Fibroblast of skin of scalp (primary cell): ENCODE measurements at places on chromosomes 13 and 19.

DNA sequence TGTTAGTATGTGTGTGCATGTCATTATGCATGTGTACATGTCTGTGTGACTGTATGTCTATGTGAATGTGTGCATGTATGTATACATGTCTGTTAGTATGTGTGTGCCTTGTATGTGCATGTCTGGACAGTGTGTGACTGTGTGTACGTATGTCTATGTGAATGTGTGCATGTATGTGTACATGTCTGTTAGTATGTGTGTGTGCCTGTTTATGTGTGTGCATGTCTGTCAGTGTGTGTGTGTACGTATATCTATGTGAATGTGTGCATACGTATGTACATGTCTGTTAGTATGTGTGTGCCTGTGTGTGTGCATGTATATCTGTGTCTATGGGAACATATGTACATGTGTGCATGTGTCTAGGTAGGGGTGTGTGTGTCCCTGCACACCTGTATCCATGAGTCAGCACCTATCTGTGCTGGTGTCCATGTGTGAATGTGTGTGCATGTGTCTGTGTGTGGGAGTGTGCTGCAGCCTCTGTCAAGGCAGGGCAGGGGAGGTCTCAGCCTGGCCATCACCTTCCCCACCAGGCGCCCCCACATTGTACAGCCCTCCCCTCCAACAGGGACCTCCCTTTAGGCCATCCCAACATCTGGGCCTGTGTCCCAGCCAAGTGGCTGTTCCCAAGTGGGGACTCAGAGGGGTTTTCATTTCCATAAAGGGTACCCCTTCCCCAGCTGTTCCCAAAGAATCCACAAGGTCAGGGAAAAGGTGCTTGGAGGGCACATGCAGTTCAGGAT lies 4.4 kb downstream of the GAS6 start:
- DNase-seq = no peak

DNA sequence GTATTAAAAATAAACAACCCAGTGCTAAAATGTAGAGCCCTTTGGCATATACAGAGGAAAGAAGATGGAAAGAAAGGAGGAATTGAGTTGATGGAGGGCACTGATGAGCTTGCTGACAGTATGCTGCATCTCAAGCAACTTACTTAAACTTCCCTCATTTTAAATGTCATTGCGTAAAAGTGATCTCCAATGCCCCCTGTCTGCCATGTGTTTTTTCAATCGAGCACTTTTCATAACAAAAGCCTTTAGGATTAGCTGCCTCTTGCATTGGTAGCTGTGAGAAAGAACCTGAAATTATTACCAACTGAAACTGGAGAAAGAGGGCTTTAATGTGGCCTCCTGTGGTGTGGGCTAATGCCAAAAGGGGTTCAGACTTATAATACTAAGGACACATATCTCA lies 541.6 kb downstream of the SUCLA2 start:
- DNase-seq = peak; percentile 54

GRCh38 chr19:1103132-1103707 lies 574 bp upstream of the GPX4 start:
- peak; percentile 40 for DNase-seq

- DNase-seq = no peak
Measured at GRCh38 chr13:97300871-97301270, 78.7 kb downstream of the MBNL2 start.

GRCh38 chr13:50107205-50107604 lies 92.0 kb downstream of the KCNRG start:
- peak; percentile 11 for DNase-seq

- peak; percentile 22 for DNase-seq
Measured at GRCh38 chr19:19259741-19260140, 13.4 kb downstream of the TM6SF2 start.

DNA sequence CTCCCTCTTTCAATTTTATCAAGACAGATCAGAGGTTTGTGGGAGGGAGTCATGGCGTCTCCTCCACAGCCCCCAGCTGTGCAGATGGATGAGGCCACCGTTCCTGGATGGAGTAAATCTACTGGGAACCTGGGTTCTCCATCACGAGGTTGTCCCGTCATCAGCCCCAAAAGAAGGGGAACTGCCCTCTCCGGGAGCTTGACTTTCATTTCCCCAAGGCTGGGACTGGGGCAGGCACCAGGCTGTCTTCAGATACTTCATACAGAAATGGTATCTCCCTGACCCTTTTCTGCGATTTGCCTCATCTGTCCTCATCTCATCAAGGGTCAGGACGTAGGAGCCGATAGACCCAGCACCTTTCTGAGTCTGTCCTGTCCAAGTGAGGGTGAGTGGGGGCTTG lies 9.8 kb downstream of the LILRB2 start:
- no peak for DNase-seq

- DNase-seq = no peak
Measured at GRCh38 chr19:58497634-58498170, 14.1 kb downstream of the SLC27A5 start.

GRCh38 chr19:4369109-4369887 lies 25.9 kb downstream of the MPND start:
- no peak for DNase-seq

GRCh38 chr19:58536852-58537798 lies 6.7 kb upstream of the TRIM28 start:
- DNase-seq = no peak

GRCh38 chr19:47848823-47849473 lies 10.1 kb upstream of the TPRX2 start:
- DNase-seq = no peak

DNA sequence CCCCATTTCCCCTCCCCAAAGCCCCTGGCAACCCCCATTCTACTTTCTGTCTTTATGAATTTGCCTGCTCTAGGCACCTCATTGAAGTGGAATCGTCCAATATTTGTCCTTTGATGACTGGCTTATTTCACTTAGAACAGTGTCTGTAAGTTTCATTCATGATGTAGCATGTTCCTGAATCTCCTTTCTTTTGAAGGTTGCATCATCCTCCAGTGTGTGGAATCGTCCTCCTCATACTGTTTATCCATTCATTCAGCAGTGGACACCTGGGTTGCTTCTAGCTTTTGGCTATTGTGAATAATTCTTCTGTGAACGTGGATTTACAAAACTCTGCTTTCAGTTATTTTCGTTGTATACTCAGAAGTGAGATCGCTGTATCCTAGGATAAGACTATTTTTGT lies 161.2 kb upstream of the RNF113B start:
- DNase-seq = no peak

GRCh38 chr19:31066385-31066784 lies 282.9 kb downstream of the TSHZ3 start:
- peak; percentile 86 for DNase-seq

DNA sequence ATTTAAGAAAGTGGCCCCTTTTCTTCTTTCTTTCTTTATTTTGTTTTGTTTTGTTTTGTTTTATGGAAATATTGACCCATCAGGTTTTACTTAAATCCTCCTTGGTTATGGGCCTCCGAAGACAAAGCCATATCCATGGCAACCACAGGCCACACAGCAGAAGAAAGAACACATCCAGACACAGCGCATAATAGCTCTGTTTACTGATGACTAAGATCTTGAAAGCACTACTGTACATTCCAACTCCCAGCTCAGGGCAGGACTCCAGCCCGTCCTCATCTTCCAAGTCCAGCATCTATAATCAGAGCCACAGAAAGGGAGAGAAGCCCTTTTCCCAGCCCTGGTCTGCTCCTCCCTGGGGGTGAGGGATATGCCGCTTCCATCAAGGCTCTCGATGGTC lies 84.3 kb downstream of the NUFIP1 start:
- DNase-seq = peak; percentile 89

DNA sequence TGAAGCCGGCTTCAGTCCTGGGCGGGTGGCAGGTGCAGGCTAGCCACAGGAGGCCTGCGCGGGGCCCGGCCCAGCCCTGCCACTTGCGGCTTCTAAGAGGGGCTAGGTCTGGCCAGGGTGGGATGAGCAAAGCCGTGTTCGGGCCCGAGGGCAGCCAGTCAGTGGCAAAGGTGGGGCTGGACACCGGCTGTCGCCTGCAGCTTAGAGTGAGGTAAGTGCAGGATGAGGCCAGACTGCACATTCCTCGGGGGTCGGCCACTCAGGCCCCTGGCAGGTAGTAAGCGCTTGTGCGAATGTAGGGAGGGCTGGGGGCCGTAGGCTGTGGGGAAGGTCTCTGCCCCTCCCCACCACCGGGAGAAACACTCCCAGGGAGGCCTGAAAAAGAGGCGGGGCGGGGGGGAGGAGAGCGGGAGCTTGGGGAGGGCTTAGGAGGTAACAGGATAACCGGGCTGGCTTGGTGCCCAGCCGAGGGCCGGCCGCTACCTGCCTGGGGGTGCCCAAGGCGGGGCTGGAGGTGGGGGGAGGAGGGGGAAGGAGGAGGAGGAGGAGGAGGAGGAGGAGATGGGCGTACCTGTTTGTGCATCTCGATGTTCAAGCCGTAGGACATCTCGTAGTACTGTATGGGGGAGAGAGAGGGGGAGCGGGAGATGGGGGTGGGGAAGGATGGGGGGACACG lies 6.4 kb downstream of the TLE5 start:
- no peak for DNase-seq

DNA sequence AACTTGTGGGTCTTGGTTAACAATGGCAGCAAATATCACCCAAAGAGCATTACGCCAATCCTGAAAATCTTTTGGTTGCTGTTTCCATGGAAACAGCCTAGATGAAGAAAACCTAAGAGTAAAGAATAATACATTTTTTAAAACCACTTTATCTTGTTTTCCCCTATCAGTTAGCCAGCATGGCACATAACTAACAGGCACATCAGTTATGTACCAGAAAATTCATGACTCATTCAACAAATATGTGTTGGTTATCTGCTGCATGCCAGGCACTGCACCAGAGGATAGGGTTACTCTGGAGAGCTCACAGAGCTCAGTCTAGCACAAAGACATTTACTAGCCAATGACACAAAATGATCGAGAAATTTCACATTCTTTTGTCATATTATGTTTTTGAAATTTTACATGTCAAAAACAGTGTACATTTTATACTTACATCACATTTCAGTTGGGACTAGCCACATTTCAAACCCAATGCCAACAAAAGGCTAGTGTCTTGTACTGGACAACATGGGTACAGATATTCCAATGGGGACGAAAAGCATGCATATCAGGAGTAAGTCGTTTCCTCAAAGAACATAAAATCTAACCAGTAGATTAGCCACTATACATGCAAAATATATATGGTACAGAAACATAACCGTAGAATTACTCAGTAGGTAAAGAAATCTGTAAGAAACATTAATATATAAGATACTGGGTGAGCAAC lies 20.3 kb downstream of the LNX2 start:
- DNase-seq = peak; percentile 81

GRCh38 chr13:32159137-32159869 lies 127.7 kb downstream of the FRY start:
- no peak for DNase-seq

GRCh38 chr13:18991060-18991459 lies 190.6 kb downstream of the TUBA3C start:
- DNase-seq = no peak

- DNase-seq = no peak
Measured at GRCh38 chr13:104832231-104832630, 1703.2 kb downstream of the EFNB2 start.

DNA sequence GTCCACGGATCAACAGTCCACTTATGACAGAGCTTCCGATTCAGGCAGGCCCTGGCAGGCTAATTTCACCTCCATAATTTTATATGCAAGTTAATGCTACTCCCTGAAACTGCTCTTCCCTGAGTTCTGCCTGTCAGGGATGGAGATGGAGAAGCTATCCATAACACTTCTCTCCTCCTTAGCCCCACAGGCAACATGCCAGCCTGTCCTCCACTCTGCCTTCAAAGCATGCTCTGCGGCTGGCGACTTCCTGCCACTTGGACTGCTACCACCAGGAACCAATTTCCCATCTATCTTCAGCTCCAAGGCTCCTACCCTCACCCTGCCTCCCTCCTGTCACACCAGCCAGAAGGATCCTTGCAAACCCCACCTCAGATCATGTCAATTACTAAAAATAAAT lies 35.4 kb downstream of the GSX1 start:
- DNase-seq = no peak

DNA sequence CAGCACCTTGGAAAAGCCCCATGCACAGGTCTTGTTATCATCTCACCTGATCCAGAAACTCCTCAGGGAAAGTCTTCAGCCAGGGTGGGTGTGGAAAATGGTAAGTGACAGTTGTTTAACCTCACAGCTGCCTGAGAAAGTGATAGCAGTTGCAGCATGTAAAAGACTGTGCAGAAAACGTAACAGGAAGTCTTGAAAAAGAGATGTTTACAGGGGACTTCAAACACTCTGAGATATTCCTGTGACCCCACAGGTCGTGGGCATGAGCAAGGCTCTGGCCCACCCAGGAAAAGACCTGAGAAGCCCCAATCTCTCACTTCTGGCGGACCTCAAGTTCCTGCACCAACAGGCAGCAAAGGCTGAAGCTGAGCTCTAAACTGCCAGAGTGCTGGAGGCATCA lies 826.9 kb downstream of the UQCRFS1 start:
- no peak for DNase-seq

DNA sequence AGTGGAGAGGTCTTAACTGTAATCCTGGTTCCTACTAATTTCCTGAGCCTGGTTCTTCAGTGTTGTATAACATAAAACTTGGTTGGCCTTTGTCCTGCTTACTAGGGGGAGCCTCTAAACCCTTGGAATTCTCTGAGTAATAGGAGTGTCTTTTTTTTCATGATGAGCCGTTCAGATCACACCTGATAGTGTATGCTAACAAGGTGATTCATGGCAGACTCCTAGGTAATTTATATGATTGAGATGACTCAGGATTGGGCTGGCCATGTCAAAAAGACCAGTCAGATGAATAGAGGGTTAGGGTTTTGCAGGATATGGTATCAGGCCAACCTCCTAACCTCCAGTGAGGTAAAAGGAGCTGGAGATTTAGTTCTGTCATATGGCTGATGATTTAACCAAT lies 135.8 kb upstream of the KLF12 start:
- DNase-seq = no peak

DNA sequence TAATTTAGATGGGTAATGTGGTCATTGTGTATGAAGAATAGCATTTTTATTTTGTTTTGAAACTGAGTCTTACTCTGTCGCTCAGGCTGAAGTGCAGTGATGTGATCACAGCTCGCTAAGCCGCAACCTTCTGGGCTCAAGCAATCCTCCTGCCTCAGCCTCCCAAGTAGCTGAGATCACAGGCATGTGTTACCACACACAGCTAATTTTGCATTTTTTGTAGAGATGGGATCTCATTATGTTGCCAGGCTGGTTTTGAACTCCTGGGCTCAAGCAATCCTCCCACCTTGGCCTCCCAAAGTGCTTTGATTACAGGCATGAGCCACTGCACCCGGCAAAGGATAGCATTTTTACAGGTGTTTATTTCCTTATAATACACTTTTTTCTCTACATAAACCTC lies 36.6 kb downstream of the SERTM1 start:
- DNase-seq = no peak

- no peak for DNase-seq
Measured at GRCh38 chr19:3959766-3960131, 11.2 kb downstream of the DAPK3 start.

GRCh38 chr19:44856421-44857083 lies 10.5 kb downstream of the NECTIN2 start:
- DNase-seq = no peak
